ENCODE measurements at places on chromosomes 6 and 20. TPM values are rescaled to one million over a fixed set of nuclear protein-coding genes. Genes with fewer than 3 reads are reported as not detected.

Gene RIPPLY2
- total RNA-seq = 2.1 TPM

Gene MMUT
- total RNA-seq = 11.2 TPM

Gene HUS1B
- total RNA-seq = 1.1 TPM

Gene OPRM1
- total RNA-seq = not detected

Gene PRDM13
- 0.14 TPM for total RNA-seq

Gene ULBP3
- 5.6 TPM for total RNA-seq

- DNase-seq = no peak
Measured at GRCh38 chr6:122116835-122117627, 282.4 kb upstream of the HSF2 start.

GRCh38 chr20:53215166-53215565 lies 243.0 kb downstream of the TSHZ2 start:
- DNase-seq = no peak

Data from WTC11 (cell line).